Left renal cortex interstitium (tissue), 4 donors: ENCODE measurements at places on chromosomes 11 and 22.
A peak's percentile ranks its signal among the peaks of the same experiment; 100 is the strongest.

GRCh38 chr11:64933213-64933934 is 2.3 kb downstream of the GPHA2 start:
- DNase-seq: no peak

GRCh38 chr22:30328466-30329049 is 1.8 kb upstream of the TBC1D10A start:
- DNase-seq: no peak

GRCh38 chr22:50118557-50119168 is 28.9 kb downstream of the MOV10L1 start:
- no peak for DNase-seq

DNA sequence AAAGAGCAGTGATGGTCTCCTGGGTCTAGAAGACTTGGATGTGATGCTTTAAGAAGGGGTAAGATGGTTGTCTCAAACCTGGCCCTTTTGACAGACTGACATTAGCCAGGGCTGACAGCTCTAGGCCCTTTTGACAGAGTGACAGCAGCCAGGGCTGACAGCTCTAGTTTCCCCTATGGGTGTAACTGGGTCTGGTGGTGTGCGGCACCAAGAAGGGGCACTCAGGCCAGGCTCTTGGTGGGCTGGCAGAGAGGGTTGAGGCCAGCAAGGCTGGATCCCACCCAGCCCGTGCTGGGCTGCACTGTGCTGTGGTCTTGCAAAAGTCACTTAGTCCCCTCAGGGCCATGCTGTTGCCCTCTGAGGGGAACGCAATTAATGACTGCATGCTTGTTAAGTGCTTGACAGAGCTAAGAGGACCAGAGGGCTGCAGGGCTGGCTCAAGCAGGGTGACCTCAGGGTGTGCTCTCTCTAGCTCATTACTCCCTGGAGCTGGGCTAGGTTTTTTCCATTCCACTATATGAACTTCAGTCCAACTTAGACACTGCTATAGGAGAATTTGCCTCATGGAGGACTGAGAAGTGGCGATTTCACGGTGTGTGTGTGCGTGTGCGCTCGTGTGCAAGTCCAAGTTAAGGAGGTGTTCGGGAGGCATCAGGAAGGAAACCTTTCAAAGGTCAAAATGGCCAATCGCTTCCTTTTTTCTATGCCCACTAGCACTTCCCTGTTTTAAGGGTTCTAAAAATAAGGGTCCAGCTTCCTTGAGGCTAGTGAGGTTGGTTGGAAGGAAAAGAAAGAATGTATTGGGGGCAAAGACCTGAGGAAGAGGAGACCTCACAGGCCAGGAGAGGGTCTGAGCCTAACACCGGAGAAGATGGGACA is 4.4 kb downstream of the UBASH3B start:
- no peak for DNase-seq

DNA sequence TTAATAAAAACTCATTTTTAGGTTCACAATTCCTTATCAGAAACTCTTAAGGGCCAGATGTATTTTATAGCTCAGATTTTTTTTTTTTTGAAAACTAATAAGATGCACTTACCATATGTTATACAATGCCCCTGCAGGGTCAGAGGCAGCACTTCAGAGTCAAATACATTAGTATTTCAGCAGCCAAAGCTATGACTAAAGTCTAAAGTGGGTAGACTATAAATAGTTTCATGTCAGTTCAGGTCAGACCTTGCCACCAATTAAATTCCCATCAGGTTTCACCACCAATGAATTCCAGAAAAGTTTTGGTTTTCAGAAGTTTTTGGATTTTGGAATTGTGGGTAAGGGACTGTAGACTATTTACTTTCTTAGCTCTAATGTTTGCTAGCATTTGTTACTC is 75.9 kb downstream of the FAM83F start:
- no peak for DNase-seq

DNA sequence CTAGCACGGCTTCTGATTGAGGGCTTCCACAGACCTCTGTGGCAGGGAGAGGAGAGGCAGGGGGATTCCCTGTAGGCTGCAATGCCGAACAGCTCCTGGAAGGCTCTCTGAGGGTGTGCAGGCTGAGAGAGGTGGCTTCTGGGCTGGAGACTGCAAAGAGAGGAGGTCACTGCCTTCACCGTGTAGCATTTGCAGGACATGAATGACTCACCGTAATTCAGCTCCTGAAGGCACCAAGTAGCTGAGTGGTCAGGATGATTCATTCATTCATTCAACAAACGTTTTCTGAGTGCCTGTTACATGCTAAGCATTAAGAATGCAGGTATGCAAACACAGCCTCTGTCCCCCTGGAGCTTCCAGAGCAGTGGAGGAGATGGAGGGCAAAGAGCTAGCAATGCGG is 18.0 kb upstream of the EIF3D start:
- no peak for DNase-seq

- DNase-seq: peak; percentile 74
Observed at GRCh38 chr22:34414467-34415440, 494.5 kb upstream of the LARGE1 start.

GRCh38 chr11:67368621-67369020 is 4.8 kb downstream of the CLCF1 start:
- no peak for DNase-seq

- DNase-seq: no peak
Observed at GRCh38 chr22:42073621-42074041, 417 bp upstream of the PHETA2 start.

DNA sequence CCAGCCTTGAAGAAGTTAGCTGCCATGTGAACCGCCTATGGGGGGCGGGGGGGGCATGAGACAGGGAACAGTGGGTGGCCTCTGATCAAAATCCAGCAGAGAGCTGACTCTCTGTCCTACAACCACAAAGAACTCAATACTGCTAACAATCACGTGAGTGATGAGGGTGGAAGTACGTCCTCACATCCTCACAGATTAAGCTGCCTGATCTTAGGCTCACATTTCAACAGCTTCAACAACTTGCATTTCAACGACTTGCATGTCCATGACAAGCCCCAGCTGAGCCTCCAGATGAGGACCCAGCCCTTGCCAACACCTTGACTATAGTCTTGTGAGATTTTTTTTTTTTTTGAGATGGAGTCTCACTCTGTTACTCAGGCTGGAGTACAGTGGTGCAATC is 51.6 kb downstream of the CLMP start:
- no peak for DNase-seq

GRCh38 chr11:81496601-81497000 is 1237.1 kb downstream of the FAM181B start:
- no peak for DNase-seq

DNA sequence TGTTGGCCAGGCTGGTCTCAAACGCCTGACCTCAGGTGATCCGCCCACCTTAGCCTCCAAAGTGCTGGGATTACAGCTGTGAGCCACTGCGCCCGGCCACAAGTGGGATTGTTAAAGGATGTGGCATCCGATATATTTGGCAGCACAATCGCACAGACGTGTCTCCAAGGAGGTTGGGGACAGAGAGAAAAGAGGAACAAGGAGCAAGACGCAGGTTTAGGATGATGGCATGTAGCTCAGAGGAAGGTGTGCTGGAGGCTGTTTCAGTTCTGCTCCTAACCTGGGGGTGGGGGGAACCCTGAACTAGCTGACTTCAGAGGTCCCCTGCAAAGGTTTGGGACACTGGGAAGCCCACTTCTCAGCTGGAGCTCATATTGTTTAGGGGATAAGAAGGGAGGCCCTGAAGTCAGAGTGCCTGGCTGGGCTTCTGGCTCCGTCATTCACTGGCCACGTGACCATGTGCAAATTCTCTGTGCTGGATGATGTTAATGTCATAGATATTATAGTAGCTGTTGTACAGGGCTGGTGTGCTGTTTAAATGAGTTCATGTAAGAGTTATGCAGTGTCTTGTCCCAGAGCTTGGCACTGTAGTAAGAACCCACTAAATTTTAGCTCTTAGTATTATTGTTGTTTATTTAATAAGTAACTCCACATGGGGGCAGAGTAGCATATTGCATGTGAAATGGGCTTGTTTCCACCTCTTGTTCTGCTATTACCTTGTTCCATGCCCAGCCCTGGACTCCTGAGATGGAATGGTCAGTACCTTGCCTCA is 129.7 kb downstream of the ST3GAL4 start:
- DNase-seq: no peak

GRCh38 chr22:38981992-38982927 is at the start of gene APOBEC3B:
APOBEC3B (plus strand) TSS chr22:38982347; CDS start chr22:38982454, 107 bp downstream.
- DNase-seq: peak; percentile 63

DNA sequence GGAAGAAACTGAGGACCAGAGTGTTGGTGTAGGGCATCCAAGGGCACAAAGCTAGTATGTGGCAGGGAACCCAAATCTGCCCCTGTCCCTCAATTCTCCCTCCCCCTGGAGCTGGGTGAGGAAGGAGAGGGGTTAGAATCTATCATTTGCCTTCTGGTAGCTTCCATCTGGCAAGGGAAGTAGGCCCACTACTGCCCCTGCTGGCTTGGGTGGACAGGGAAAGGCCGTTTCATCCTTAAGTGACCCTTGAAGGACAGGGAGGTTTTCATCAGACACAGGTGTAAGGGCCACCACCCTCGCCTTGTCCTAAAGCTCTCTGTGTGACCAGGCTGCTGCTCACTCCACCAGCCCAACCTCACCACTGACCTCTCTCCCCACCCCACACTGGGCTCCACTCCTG is 22.1 kb downstream of the NECTIN1 start:
- no peak for DNase-seq

DNA sequence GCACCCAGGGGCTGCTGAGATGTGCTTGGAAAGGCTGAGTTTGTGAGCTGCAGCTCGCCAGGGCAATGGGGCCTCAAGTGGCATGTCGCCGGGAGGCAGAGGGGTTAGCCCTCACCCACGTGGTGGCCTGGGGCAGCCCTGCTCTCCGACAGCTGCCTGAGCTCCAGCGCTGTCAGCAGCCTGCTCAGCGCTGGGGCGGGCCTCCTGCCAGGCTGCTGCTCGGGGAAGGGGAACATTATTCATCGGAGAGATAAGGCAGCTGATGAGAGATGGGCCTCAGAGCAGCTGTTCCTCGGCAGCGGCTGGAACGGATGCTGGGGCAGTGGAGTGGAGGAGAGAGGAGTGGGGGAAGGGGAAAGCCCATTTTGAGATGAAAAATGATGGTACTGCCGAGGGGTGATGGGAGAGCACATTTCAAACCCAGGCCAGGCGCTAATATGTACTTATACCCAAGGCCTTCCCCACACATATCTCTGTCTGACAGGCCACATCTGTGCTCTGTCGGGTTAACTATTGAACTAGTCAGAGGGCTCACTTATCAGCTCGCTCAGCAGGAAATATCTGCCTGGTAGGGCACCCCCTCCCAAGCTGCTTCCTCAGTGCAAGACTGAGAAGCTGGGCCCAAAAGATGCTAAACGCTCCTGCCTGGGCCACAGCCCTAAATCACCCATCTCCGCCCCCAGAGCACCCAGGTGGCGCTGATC is 79.5 kb downstream of the TIMP3 start:
- DNase-seq: no peak

GRCh38 chr11:128686745-128687177 is 7.1 kb upstream of the FLI1 start:
- no peak for DNase-seq
